ENCODE measurements at places on chromosomes 3 and 15. TPM values are rescaled to one million over a fixed set of nuclear protein-coding genes. Genes with fewer than 3 reads are reported as not detected.

FOXL2NB gene
- not detected for total RNA-seq

APEH gene
- total RNA-seq: 108 TPM

BCL6 gene
- total RNA-seq: 11.5 TPM

LRRK1 gene
- 0.64 TPM for total RNA-seq

SPSB4 gene
- total RNA-seq: not detected

SCN11A gene
- not detected for total RNA-seq

P2RY13 gene
- not detected for total RNA-seq

HYAL3 gene
- 15.2 TPM for total RNA-seq

PLA2G4E gene
- total RNA-seq: not detected

MYH15 gene
- total RNA-seq: 0.20 TPM

PTH1R gene
- not detected for total RNA-seq

OR4F15 gene
- not detected for total RNA-seq

NEK4 gene
- total RNA-seq: 27.9 TPM

ACKR4 gene
- not detected for total RNA-seq

IQSEC1 gene
- total RNA-seq: 46.0 TPM

ROBO2 gene
- total RNA-seq: not detected
